GM23248 (cell line): ENCODE measurements at places on chromosomes 11 and 22. TPM values are rescaled to one million over a fixed set of nuclear protein-coding genes. Genes with fewer than 3 reads are reported as not detected.

- no peak for DNase-seq
Measured at GRCh38 chr22:38291201-38291777, 18.5 kb upstream of the TMEM184B start.

DNA sequence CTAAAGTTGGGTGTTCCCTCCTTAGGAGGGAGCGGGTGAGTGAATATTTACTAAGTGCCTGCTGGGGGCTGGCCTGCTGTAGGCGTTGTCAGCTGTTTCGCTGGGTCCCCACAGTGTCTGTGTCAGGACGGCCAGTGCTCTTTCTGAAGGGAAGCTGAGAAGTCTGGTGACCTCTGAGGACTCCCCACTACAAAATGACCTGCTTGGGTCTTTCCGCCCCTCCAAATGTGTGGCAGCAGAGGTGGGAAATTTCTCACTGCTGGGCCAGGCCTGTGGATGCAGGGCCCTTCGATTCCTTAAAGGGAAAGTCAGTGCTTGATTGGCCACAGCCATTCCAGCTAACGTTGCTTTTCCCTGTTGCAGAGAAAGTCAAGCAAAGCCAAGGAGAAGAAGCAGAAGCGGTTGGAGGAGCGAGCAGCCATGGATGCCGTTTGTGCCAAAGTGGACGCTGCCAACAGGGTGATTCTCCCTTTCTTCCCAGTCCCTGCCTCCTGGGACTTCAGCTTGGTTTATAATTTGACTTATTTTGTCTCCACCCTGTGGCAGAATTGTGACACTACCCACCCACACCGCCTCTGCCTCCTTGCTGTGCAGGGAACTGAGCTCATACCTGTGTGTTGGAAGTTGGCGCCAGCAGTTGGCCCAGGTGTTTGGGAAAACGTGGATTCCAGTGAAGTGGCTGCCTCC lies 6.8 kb downstream of the NAA40 start:
- peak; percentile 91 for DNase-seq

DNA sequence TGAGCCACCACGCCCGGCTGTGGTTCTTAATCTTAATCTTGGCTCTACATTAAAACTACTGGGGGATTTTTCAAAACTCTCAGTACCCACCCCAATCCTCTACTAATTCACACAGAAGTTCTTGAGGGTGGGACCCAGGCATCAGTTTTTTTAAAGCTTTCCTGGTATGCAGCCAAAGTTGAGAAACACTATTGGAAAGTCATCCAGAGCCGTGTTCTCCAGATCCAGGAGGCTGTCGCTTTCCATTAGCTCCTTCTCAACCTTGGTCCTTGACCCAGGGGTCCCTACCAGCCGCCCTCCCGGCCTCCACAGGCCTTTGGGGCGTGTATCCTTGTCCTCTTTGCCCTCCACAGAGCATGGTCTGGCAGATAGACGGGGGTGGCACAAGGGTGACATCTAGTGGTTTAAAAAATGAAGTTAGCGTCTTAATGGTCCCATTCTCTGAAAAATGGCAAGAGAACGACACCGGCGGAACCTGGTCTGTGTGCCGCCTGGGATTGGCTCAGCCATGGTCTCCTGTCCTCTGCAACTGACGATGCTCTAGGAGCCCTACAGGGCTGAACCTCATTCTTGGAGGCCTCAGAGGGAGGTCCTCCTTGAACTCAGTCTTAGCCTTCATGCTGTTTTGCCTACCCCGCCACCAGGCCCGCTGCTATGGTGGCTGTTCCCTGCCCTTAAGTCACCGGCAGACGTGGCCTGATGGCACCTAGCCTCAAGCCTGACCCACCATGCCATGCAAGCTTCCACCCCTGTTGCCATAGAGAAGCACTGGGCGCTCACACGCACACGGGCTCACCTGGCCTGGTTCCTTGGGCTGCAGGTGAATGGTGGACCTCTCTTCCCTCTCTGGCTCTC lies 152.0 kb upstream of the SYN3 start:
- peak; percentile 61 for DNase-seq

GRCh38 chr11:34512840-34513681 lies 533 bp downstream of the ELF5 start:
- DNase-seq = peak; percentile 72

- no peak for DNase-seq
Measured at GRCh38 chr11:17568944-17569343, 21.9 kb downstream of the OTOG start.

DNA sequence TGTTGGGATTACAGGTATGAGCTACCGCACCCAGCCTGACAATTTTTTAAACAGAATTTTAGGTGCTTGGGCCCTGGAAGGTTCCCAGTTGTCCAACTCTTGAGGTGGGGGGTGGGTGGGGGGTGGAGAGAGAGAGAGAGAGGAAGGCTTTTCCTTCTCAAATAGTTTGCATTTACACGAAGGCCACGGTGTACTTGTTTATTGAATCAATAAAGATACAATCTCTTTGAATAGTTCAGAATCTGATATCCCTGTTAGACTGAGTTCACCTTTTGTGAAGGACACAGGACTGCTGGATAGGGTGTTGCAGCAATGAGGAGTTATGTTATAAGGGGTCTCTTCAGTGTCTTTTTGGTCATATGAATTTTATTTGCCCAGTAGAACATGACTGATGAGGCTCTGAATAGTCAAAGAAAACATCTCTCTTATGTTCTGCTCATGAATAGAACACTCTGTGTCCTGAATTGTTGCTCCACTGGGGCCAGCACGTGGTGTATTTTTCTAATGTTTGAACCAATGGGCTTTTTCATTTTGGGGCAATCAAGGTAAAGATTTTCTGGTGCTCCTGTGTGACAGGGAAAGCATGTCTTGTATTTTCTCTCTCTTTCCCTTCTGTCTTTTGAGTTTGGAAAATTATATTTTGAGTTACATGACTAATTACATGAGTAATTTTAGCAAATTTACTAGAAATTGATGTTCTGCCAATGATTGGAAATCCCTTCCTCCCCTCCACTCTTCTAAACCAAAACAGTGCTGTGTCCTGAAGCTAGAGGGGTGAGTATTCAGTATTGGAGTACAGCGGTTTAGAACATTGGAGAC lies 61.7 kb downstream of the PTPRJ start:
- no peak for DNase-seq

DNA sequence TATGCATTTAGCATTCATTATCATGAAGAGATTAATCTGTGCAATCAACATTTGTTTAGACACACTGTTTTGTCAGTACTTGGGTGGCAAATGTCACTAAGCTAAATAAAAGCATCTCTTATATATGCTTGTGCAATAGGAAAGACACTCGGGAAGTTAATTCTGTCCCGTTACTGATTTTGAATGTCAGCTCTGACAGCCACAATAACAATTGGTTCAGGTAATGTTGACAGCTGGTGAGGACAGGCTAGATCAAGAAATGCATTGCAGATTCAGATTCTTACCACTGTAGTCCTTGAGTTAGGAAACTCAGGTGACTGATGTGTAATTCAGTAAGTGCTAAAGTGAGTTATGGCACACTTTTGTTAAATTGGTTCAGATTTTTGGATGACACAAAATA lies 523.8 kb upstream of the FAT3 start:
- DNase-seq = no peak

DNA sequence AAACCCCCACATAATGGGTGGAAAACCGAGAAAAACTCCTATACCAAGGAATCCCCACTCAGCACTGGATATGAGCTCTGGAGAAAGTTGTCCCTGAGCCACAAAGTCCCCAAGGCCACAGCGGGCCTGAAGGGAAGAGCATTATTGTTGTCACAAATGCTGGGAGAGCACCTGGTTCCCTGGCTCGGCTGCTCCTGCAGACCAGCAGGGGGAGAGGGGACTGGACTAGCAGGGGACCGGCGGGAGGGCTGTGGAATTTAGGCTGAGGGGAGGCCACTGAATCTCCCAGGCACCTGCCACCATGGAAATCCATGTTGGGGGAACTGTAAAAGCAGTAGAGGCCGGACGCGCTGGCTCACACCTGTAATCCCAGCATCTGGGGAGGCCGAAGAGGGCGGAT lies 7.0 kb downstream of the PC start:
- no peak for DNase-seq

DNA sequence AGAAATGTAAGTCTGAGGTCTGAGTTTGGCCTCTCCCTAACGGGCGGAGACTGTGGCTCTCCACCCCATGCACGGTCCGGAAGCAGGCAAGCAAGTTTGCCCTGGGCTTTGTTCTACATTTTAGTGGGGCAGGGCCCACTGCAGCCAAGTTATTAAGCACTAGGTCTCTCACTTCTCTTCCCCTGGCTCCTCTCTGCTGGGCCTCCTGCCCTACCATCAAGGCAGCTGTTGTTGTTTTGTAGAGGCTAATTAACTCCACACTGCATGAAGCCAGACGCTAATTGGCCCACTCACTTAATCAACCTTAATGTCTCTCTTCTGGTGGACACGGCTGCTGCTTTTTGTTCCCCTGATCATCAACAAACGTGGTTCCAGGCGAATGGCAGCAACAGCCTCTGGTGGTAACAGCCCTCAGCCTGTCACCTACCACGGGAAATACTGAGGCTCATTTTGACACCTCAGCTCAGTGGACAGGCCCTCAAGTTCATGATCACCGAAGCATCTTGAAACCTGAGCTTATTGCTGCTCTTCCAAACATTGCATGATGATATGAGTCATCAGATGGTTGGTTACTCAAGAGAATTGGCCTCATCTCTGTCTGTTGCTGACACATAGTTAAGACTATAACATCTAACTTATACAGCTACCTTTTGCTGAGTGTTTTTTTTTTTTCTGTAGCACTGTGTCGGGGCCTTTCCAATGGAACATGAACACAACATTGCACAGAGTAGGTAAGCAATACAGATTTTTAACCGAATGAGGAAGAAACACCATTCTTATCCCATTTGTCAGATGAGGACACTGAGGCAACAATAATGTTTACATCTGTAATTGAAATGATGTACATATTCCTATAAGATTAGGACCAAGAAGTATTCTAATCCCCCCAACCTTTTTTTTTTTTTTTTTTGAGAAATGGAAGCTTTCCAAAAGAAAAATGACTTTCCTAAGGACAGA lies 20.8 kb upstream of the LMO2 start:
- peak; percentile 96 for DNase-seq

DNA sequence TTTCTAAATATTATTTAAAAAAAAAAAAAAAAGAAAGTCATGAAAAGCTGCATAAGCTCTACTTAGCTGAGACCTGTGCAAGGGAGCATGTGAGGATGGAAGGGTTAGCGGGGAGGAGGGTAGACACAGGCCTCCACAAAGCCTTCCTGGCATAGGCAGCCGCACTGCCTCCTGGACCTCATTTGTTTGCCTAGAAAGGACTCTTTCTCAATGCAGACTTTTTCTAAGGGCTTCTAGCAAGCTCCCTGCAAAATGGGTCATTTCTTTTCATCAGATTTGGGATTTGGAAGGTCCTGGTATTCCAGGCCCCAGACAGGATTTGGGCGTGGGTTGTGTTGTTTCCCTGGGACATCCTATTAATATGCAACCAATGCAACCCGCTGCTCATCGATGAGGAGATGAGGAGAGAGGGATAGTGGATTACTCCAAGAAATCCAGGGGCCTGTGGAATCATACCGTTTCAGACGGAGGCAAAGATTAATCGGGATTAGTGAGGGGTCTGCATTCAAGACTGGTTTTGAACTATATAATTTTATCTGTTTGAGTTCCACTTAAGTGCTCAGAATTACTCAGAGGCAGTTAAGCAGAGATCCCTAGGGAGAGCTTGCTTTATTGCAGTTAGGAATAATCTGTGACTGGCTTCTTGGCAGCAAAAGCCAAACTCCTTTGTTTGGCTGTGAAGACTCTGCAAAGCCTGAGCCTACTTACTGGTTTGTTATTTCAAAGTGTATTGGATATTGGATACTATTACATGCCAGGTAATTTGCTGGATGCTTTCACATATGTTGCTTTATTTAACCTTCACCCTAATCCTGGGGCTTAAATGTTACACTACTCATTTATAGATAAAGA lies 106.9 kb upstream of the NAV2 start:
- DNase-seq = peak; percentile 99

DNA sequence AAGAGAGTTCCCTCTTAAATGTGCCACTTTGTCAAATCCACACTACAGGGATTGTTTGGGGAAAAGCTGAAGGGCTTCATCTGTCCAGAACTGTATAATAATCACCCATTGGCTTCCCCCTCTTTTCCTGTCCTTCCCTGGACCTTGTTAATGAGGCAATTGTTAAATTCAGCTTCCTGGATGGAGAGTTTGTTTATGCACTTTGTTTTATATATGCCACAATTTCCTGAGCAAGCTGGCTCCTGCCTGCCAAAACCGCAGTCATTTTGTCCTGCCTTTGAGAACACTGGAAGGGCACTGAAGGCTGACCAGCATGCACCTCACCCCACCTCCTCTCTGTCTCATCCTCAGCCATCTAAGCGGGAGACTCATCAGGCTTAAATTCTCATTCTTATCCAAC lies 86.2 kb downstream of the MSANTD4 start:
- no peak for DNase-seq

- peak; percentile 86 for DNase-seq
Measured at GRCh38 chr11:12914400-12914912, 94.7 kb upstream of the RASSF10 start.

- peak; percentile 78 for DNase-seq
Measured at GRCh38 chr11:35714882-35715627, 52.5 kb downstream of the TRIM44 start.

DNA sequence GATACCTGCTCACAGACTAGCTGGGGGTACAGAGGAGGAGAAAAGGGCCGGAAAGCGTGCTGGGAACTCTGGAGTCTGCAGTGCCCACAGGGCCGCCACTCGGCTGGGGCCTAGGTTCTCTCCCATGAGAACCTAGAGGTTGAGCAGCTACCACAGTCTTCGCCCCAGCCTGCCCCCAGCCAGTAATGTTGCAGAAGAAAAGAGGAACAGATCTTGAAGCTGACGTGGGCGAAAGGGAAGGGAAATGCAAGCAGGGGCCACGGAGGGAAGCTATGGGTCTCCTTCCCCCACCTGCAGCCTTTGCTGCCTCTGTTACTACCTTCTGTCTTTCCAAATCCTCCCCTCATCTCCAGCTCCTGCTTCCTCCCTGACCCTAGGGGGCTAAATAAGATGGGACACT lies 28.8 kb upstream of the P2RY2 start:
- DNase-seq = no peak

GRCh38 chr11:99188221-99188620 lies 167.5 kb downstream of the CNTN5 start:
- no peak for DNase-seq

- DNase-seq = no peak
Measured at GRCh38 chr22:30357236-30357570, 396 bp downstream of the CCDC157 start.

DNA sequence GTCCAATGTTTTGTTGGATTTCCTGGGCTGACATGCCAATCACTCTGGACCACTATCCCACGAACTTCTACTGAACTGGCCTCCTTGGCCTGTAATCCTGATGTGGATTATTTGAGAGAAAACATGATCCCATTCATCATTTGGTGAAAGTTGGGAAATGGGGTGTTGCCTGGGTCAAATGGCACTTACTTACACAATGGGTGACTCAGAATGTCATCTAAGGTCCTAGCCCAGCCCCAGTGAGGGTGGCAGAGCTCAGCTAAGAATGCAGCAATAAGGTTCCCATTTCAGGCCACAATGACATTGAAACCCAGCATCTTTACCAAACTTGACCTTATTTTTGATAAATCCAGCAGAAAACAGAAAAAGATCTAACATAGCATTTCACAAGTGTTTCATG lies 8.0 kb upstream of the DSCAML1 start:
- peak; percentile 35 for DNase-seq

MRTFA gene
- 49.2 and 59.2 TPM in 2 replicates for total RNA-seq

EXPH5 gene
- 0.13 TPM in 1 of 2 replicates, not detected in the other for total RNA-seq

ARRB1 gene
- 2.1 and 3.1 TPM in 2 replicates for total RNA-seq

FREY1 gene
- total RNA-seq = not detected in 2 replicates

IL18BP gene
- total RNA-seq = 2.5 and 4.8 TPM in 2 replicates

OR5A1 gene
- not detected in 2 replicates for total RNA-seq
